ENCODE measurements at places on chromosomes 4 and X.

- no peak for ATAC-seq
These were observed 23.3 kb upstream of the GUCY1B1 start for GRCh38 chr4:155735496-155735895.

DNA sequence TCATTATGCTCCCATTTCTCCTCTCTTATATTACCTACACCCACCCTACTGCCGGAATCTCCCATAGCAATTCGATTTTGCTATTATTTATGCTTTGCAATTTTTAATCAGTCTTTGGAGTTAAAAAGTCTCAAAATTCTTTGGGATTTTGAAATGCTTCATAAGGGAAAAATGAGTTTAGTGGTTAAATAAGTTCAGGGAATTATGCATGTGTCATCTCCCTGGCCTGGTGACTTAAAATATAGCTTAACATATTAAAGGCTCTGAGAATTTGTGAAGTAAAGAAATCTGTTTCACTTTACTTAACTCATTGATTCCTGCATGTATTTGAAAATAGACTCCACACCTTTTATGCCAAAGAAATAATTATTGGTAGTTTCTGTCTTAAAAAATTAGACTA lies 185.1 kb upstream of the DIPK2B start:
- no peak for ATAC-seq

GRCh38 chr4:74152836-74153235 lies 5.1 kb upstream of the MTHFD2L start:
- no peak for ATAC-seq

DNA sequence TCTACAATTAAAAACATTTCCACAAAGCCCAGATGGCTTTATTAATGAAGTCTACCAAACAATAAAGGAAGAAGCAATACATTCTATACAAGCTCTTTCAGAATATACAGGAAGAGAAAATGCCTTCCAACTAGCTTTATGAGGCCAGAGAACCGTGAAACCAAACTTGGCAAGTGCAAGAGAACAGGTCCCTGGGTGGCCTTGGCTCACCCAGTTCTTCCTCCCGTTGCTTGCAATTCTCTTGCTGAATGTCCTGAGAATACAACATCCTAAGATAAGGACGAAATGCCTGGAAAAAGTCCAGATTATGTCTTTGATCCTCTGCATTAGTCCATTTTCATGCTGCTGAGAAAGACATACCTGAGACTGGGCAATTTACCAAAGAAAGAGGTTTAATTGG lies 204.9 kb downstream of the MAD2L1 start:
- ATAC-seq = no peak

DNA sequence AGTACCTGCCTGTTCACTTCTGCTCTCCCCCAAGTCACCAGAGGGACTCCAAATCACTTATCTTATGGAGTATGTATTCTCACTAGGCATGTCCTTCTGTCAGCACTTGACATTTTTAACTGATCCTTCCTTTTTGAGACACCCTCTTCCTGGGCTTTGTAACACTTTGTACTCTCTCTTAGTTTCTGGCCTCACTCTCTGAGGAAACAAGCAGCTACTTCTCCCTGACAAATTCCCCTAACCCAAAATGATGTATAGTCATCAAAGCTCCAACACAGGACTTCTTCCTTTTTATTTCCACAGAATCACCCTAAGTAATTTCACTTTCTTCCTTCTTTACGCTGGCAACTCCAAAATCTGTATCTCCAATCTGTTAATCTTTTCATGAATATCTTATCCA lies 101.8 kb downstream of the ARAP2 start:
- ATAC-seq = no peak

DNA sequence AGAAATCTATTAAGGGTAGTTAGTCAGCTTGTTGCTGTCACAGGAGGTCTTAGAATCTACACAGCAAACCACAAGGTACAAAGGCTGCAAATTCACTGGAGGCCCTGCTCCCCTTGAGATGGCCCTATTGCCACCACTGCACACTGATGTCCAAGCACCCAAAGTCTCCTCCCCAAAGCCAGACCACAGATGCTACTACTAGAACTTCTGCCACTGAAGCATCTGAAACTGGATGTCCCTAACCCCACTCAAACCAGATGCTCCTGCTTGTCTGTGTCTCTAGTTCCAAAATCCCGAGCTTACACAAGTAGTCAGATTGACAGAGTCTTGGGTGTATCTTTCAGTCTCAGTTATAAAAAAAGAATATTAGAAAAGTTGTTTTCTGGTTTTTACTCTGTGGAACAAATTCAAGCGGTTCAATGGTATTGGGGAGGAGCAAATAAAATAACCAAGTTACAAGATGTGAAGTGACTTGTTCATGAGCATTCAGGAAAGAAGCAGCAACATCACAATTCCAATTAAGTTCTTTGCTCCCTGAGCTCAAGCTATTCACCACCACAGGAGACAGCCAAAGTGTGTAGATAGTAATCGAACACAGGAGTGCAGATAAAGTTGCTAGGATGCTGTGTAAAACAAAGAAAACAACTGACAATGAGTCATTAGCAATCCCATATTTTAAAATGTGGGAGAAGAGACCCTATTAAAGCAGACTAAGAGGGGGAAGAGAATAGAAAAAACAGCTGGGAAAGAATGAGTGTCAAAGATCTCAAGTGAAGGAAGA lies 352.3 kb downstream of the PDGFC start:
- ATAC-seq = no peak

GRCh38 chrX:129717892-129718291 lies 20.9 kb upstream of the XPNPEP2 start:
- ATAC-seq = no peak

DNA sequence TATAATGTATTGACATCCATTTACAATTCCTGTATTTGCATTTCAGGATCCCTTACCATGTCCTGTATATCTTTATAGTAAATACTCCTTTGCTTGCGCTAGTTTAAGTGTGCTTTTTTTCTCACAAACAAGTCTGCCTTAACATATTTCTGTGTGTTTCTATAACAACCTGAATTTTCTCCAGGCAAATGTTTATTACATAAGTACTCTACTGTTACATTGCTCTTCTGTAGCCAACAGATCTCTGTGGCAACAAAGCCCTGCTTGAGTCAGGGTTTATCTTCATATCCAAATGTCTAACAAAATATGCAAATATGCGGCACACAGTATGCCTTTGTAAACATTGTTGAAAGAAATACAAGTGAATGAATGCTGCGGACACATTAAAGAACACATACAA lies 625.5 kb downstream of the TLL1 start:
- ATAC-seq = no peak

DNA sequence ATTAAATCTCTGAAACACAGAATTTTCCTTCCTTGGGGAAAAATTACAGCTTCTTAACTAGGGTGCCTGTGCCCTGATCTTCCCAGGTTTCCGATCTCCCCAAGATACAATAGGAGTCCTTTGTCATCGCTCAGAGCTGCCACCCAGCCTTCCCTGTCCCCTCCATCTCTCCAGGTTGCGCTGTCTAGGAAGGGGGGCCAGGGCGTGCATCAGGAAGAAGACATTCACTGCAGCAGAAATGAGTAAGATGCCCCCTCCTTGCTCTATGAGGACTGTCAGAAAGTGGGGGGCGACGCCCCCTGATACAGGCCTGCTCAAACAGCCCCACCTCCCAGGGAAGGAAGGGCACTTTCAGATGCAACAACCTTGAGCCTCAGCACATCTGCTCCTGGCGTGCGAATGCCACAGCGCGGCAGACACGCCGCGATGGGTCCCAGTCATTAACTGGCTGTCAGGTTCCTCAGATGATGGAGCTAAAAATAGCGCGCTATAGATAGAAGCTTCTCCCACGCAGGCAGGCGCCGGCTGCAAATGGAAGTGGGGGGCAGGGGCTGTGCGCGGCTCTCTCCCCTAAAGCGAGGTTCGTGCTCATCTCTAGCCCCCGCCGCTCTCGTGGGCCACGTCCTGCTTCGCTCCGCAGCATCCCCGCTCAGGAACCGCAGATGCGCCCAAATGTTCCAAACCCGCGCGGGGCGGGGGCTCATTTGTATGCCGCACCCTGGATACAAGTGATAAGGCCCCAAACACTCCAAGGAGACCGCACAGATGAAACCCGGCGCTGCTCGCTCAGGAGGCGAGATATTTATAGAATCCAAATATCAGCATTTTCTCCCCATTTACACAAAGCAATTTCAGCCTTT lies 57.6 kb upstream of the LGI2 start:
- ATAC-seq = no peak

- no peak for ATAC-seq
These were observed 50.6 kb upstream of the PHOX2B start for GRCh38 chr4:41799126-41799525.

DNA sequence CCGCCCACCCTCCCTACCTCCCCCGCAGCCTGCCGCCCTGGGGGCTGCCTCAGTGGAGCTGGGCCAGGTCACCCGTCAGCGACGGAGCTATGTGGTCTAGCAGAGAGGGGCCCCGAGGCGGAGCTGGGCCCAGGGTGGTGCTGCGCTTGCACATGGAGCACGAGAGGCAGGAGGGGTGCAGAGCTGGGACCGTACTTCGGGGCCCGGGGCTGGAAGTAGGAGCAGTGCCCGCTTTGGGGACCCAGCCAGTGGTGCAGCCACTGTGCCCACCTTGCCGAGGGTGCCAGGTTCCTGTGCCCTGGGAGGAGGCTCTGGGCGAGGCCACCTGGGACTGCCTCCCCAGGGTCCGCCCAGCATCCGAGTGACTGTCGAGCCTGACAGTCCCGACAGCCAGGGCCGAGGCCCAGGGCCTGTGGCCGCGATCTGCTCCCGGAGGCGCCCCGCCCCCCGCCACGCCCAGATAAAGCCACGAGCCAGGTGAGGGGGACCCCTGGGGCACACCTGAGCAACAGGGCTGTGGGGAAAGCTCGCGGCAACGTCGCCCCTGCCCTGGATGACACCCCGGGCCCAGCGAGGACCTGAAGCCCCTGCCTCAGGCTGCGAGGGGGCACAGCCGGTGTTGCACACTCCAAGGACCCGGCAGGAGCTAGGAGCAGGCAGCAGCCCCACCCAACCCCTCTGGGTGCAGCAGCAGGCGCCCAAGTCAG lies 117.5 kb downstream of the DNAAF6 start:
- no peak for ATAC-seq

DNA sequence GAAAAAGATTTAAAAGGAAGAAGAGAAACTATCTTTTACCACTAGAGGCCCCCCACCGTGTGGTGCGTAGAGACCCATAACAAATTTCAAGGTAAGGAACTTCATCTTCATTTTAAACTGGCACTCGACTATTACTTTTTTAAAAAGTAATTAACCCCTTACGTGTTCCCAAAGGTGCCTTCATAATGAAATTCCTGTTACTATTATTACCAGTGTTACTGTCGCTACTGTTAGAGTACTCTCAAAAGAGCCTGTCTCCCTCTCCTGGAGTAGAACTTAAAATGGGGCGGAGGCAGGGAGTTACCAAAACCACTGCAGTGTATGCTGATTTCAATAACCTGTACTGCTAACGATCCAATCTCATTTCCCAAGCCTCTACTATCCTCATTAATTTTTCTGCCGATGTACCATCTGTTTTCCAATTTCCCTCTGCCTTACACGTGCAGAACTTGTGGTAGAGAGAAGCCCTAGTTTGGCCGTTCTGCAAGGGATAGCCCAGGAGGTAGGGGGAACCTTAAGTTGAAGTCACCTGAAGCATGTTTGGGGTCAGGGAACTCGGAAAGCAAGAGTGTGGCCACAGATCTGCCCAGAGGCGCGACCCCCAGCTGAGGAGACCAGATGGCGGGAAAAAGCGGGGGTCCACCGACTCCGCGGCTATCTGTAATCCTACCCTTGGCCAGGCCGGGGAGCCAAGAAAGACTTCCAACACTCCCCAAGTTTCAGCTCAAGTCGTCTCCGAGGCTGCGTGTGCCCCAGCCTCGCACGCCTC lies 720 bp upstream of the STK26 start:
- ATAC-seq = no peak

DNA sequence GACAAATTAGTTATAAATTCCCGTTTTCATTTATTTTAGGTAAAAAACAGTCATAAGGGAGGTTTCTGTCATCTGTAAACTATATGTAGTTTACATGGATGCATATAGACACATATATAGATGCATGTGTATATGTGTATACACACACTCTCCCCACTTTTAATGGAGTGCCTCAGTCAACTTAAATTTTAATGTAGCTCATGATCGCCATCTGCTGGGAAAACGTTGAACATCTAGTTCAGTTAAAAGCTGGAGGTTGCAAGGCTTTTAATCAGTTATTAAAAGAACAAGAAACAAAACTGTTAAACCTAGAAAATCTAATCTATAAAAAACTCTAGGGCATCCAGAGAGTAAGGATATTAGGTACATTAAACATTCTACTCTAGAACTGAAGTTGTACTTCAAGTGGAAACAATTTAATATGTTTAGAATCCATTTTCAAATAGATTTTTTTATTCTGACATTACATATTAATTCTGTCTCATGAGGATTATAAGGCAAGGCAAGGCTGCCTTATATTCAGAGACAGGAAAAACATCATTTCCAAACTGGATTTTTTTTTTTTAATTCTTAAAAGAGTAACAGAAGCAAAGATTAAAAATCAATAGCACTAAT lies 122.6 kb downstream of the SHISA3 start:
- no peak for ATAC-seq

DNA sequence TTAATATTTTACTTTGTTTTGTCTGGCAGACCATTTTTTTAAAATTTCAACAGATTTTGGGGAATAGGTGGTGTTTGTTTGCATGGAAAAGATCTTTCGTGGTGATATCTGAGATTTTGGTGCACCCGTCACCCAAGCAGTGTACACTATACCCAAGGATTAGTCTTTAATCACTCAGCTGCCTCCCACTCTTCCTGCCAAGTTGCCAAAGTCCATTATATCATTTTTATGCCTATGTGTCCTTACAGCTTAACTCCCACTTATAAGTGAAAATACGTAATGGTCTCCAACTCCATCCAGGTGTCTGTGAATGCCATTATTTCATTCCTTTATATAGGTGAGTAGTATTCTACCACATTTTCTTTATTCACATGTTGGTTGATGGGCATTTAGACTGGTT lies 281.7 kb upstream of the GK2 start:
- no peak for ATAC-seq

DNA sequence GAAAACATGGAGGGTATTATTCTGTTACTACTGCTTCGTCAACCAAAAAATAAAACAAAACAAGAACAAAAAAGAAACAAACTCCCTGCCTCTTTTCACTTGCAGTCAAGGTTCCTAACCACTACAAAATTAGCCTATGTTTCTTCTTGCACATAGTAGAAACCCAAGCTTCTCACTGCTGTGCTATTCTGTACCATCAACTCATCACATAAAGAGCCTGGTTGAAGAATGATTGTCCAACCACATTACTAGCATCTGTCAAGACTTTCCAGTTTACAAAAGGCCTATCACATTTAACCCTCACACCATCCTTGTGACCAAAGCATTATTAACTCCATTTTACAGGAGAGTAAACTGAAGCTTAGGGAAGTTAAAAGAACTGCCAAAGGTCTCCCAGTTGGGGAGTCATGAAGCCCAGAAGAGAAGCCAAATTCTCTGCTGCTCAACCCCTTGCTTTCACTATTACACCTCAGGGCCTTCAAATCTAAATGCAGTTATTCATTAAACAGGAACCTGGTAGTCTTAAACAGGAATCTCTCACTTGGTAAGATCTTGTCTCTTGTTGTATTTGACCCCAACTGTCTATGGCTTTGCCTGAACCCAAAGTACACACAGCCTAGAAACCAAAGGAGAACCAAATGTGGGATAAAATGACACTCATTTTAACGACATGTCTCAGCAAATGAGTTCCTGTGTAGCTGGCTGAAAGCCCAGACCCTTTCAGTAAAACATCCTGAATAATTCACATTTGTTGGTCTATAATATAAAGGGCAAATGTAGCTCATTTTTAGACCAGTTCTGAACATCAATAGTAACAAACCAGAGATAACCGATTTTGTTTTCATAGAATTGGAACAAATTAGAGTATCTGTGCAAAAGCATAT lies 8.6 kb downstream of the F9 start:
- no peak for ATAC-seq

Data from activated T-helper 17 cell treated with anti-CD3 and anti-CD28 coated beads, Interleukin-2, amount 50 U/mL, for 72 hours (primary cell).